ENCODE measurements at places on chromosomes 16 and 17. TPM values are rescaled to one million over a fixed set of nuclear protein-coding genes. Genes with fewer than 3 reads are reported as not detected.

DNA sequence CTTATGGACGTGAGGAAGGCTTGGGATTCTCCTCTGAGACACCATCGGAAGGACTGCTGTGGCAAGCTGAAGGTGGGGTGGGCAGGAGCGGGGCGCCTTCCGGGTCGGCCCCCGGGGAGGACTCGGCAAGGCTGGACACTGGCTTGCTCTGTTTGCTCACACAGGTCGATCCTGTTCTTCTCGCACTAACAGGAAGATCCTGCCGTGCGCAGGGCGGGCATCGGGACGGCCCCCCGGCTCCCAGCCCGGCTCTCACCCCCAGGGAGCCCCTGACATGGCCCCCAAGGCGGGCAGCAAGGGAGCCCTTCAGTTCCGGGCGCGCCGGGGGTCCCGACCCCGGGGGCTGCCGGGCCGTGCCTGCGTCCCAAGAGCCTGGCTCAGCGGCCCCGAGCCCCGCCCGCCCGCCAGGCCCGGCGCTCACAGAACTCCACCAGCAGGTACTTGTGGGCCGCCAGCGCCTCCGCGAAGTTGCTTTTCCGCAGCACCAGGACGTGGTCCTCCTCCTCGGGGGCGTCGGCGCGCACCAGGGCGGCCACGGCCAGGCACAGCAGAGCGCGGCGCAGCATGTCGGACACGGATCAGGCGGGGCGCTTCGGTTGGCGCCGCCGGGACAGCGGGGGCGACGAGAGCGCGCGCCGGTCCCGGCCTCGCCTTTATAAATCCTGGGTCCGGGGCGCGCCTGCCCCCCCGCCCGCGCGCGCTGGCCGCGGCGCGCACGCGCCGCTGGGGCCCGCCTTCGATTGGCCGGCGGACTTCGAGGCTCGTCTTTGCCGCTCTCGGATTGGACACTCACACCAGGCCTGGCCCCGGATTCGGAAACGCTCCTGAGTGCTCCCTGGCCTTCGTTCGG is at the start of gene P4HB:
Gene P4HB, minus strand, starts transcription at position 630 of the 850 bp plus-strand sequence. Its CDS starts 64 bp downstream, at position 566.
- DNase-seq: no peak

DNA sequence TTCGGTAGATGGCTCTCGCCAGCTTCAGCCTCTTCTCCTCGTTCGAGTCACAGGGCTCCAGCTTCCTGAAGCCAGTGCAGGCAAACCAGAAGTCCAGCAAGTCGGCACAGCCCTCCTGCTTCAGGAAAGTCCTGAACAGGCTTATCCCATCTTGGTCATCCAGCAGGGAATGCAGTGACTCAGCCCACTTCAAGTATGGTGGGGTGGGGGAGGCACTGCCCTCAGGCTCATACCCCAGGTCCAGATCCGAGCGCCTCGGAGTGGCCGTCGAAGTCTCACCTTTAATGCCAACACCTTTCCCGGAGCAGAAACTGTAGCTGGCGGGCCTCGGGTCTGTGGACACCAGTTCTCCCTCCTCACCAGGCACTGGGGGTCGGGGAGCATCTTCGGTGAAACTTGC is 5.9 kb downstream of the AXIN1 start:
- peak; percentile 68 for DNase-seq

- no peak for DNase-seq
These were observed 209.5 kb upstream of the MPHOSPH6 start for GRCh38 chr16:82379551-82379950.

DNA sequence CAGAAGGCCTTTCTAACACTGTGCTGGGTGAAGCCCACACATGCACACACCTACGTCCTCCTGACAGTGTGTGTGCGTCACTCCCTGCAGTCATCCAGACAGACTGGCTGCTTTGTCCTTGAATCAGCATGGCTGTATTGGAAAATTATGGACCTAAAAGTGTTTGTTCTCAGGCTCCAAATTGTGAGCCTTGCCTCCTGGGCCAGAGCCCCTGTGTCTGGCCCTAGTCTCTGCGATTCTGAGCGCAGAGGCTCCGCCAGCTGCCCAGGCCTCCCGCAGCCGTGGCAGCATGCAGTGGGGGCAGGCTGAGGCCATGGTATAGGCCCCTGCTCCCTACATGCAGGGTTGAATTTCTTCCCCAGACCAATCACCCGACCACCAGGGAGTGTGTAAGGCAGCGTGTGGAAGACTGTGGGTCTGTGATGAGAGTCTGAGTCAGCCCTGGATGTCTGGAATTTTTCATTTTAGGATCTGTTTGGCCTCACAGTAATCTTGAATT is 166.9 kb downstream of the LGALS9B start:
- peak; percentile 95 for DNase-seq

DNA sequence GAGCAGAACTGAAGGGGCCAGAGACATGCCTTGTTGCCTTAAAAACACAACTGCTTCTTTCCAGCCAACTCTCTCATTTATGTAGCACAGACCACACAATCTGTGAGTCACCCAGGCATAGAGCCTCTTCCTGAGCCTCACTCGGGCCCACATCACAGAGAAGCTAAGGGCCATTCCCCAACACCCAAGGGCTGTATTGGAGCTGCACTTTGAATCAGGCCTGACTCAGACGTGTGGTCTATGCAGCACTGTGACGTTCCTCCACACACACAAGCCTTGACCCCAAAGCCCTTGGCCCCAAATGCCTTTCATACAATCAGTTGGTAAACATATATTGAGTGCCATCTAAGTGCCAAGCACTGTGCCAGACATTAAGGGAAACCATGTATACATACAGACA is 308.9 kb upstream of the DYNLRB2 start:
- DNase-seq: peak; percentile 94

DNA sequence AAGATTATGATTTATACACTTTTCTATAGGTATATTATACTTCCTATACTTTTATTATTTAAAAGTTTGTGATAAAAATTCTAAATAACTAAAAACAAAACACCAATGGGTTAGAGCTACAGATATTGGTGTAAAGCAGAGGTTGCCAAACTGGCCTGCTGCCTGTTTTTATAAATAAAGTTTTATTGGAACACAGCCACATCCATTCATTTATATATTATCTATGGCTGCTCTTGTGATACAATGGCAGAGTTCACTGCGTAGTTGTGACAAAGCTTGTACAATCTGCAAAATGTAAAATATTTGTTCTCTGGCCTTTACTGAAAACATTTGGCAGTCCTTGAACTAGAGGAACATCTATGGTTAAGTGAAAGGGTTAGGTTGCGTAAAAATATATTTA is 208.7 kb downstream of the PRKCB start:
- DNase-seq: no peak

- no peak for DNase-seq
These were observed 47.6 kb upstream of the TMEM97 start for GRCh38 chr17:28271431-28271830.

DNA sequence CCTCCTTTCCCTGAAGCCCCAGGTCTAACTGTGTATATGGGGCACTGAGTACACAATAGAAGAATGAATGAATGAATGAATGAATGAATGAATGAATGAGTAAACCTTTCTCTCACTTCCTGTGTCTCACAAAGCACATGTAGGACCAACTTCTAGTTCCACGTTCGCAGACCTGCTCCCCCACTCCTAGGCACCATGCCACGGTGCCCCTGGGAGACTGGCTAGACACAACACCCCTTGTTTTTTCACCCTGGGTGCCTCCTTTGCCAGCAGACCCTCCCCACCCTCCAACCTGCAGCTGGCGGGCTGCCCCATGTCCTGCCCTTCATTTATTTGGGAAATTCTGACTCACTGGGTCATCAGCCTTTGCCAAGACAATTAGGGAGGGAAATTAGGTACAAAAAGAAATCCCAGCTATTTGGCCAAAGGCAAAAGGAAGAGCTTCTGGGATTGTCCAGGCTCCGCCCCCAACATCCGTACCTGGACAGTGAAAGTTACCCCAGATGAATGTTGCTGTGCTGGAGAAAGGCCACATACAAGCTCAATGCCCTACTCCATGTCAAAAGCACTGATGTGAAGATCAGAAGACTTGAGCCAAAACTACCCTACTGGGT is 7.7 kb downstream of the CES1 start:
- no peak for DNase-seq

DNA sequence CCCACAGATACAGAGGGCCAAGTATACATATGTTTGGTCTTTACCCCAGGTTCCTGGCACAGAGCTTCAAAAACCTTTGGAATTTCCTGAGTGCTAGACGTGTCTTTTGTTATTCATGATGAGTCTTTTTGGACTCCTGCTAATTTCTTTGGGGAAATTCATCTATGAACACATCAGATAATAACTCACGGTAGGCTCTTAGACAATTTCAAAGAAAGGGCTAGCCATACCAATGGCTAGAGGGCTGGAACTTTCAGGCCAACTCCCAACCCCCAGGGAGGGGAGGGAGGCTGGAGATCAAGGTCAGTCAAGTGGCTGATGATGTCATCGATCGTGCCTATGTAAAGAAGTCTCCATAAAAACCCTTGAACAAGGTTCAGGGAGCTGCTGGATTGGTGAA is 101.9 kb downstream of the STX8 start:
- DNase-seq: peak; percentile 49

DNA sequence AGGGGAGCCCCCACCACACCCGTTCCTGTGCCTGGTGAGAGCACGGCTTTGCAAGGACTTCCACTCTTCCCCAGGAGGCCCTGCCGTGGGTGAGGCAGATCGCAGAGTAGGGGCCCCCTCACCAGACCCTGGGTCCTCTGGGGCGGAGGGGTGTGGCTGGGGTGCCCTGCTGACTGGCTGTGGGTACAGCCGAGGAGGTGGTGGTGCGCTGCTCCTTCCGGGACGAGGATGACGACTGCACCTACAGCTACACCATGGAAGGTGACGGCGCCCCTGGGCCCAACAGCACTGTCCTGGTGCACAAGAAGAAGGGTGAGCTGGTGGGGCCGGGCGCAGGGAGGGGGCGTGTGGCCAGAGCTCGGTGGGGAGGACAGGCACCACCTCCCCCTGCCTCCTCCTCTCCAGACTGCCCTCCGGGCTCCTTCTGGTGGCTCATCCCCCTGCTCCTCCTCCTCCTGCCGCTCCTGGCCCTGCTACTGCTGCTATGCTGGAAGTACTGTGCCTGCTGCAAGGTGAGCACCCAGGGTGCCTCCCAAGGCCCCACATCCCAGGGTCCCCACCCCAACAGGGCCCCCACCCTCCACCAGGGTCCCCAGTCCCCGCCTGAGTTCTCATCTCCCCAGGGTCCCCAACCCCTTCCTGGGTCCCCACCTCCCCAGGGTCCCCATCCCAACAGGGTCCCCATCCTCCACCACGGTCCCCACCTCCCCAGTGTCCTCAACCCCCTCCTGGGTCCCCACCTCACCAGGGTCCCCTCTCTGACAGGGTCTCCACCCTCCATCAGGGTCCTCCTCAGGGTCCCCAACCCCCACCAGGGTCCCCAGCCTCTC is 16.1 kb downstream of the ITGB4 start:
- no peak for DNase-seq

Gene MTHFSD
- 7.8 TPM for total RNA-seq

Gene EVI2B
- under 0.01 TPM for total RNA-seq

Gene IRX5
- total RNA-seq: not detected

Gene KRT20
- not detected for total RNA-seq

Gene SLFN5
- 64.2 TPM for total RNA-seq

Gene VAT1L
- 18.1 TPM for total RNA-seq
